ENCODE measurements at places on chromosomes 16 and 17.

DNA sequence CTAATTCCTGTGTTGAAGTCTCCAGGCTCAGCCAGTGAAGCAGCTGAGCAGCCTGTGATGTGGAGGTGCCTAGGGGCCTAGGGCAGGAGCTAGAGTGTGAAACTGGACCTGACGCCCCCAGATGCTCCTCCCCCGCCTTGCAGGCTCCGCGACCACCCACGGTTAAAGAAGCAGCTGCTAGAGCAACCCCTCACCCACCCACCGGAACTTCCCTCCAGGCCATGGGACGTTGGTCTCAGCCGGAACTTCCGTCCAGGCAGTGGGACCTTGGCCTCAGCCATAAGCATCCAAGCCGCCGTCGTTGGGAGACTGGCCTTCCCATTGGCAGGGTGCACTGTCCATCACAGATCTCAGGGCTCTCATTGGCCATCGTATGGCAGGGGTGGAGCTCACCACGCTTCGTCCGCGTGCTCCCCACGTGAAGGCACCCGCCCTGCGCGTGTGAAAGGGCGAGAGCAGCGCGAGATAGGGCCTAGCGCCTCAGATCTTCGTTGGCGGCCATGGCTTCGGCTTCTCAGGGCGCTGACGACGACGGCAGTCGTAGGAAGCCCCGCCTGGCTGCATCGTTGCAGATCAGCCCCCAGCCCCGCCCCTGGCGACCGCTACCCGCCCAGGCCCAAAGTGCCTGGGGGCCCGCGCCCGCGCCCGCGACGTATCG lies at the start of gene ADAD2:
Gene ADAD2, plus strand, starts transcription at position 427 of the 658 bp plus-strand sequence. Its CDS starts 74 bp downstream, at position 501.
- no peak for DNase-seq

- no peak for DNase-seq
These were observed 166.2 kb downstream of the XYLT1 start for GRCh38 chr16:17304491-17305119.

DNA sequence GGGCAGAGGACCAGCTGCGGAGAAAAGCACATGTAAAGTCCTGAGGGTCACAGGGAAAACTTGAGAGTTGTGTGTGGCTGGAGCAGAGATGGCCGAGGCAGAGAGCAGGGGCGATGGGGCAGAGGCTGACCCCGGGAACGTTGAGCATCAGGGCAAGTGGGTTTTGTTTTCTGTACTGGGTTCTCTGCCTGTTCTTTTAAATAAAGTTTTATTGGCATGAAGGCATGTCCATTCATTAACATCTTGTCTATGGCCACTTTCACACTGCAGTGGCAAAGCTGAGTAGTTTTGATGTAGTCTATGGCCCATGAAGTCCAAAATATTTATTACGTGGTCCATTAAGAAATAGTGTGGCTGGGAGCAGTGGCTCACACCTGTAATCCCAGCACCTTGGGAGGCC lies 64.4 kb downstream of the ABCC1 start:
- DNase-seq: no peak

GRCh38 chr17:79106958-79107357 lies 32.3 kb downstream of the ENGASE start:
- DNase-seq: no peak

DNA sequence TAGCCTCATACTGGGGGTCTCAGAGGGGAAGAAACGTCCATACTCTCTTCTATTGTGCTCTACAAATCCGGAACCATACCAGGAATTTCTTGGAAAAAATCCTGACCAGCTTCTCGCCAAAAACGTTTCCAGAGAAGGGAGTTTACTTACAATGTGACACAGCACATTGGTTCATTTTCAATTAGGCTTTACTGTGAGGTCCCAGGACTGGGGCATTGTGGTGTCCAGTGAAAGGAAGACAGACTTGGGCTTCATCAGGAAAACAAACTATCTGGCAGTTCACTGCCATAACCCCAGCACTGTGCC lies 14.7 kb downstream of the MPP2 start:
- no peak for DNase-seq

- DNase-seq: no peak
These were observed 1067.9 kb upstream of the EEF2KMT start for GRCh38 chr16:6165330-6165979.

DNA sequence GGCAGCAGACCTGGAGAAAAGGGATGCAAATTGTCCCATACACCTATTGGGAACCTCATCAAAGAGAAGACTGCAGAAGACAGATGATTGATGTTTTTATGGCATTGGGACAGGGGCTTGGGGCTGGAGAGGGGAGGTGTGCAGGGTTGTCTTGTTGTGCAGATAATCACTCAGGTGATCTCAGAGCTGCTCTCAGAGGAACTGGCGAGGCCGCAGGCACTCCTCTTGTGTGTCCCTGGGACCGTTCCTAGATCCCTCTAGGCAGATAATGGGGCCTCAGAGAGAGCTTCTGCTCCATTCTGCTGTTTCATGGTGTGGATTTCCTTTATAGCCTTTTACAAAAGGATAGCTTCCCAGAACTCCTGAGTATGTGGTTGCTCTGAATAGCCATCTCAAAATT lies 1.6 kb downstream of the RNF213 start:
- DNase-seq: no peak

GRCh38 chr17:8985054-8985701 lies 19.7 kb upstream of the PIK3R5 start:
- no peak for DNase-seq

DNA sequence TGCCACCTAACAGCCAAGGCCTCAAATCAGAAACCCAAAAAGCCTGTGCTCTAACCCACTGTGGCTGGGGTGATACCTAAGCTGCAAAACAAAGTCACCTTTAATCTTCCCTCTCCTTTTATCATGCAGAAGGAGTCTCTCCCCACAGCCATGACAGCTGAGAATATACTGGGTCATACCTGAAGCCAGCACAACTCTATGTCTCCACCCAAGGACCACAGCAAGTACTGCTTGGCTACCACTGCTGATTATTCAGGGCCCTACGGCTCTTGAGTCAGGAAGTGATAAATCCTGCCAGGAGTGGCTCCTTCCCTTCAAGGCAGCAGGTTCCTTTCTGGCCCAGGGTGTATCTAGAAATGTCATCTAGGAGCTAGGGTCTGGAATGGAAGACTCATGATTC lies 151.5 kb upstream of the TOM1L1 start:
- DNase-seq: no peak

DNA sequence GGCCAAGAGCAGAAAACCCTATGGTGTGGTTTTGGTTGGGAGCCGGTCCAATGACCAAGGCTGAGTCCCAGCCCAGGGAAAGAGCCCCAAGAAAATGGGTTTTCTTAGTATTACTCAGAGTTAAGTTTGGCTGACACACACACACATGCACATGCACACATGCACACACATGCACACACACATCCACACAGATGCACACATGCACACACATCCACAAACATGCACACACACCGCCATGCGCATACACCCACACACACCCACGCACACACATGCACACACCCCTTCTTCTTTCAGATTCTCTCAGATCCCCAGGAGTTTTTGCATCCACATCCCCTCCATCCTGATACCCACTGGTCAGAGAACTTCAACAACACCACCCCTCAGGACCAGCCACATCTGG lies 9.1 kb downstream of the ABCC12 start:
- no peak for DNase-seq

- peak; percentile 92 for DNase-seq
These were observed 12.6 kb downstream of the C1QTNF1 start for GRCh38 chr17:79036596-79036995.

GRCh38 chr16:54397838-54398237 lies 111.3 kb upstream of the IRX3 start:
- no peak for DNase-seq

- DNase-seq: peak; percentile 86
These were observed 124.8 kb downstream of the ABCC1 start for GRCh38 chr16:16073891-16074881.

DNA sequence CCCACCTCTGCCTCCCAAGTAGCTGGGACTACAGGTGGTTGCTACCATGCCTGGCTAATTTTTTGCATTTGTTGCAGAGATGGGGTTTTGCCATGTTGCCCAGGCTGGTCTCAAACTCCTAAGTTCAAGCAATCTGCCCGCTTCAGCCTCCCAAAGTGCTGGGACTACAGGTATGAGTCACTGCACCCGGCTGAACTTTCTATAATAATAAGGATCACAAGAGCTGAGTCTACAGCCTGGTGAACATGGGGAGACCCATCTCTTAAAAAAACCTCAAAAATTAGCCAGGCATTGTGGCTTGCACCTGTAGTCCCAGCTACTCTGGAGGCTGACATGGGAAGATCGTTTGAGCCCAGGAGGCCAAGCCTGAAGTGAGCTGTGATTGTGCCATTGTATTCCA lies 53.5 kb downstream of the WDR59 start:
- DNase-seq: no peak

All from GM04503 (cell line).